ENCODE measurements at places on chromosomes 12 and 14.

DNA sequence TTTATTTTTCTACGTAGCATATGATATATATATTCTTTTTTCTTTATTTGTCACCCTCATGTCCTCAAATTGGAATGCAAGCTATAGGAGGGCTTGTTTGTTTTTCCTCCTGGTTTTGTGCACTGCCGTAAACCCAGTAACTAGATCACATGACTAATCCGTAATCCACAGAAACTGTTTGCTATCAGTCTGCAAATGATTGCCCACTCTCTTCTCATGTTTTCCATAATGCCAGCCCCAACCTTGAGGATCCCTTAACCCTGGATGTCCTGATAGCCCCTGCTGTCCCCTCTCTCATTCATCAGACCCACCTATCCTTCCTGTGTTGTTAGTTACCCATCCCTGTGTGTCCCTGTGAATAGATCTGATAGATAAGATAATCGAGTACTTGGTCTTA, 94.0 kb downstream of the TSPAN9 start:
- no peak for DNase-seq

GRCh38 chr12:167959-168600, 45.9 kb downstream of the SLC6A12 start:
- no peak for DNase-seq

DNA sequence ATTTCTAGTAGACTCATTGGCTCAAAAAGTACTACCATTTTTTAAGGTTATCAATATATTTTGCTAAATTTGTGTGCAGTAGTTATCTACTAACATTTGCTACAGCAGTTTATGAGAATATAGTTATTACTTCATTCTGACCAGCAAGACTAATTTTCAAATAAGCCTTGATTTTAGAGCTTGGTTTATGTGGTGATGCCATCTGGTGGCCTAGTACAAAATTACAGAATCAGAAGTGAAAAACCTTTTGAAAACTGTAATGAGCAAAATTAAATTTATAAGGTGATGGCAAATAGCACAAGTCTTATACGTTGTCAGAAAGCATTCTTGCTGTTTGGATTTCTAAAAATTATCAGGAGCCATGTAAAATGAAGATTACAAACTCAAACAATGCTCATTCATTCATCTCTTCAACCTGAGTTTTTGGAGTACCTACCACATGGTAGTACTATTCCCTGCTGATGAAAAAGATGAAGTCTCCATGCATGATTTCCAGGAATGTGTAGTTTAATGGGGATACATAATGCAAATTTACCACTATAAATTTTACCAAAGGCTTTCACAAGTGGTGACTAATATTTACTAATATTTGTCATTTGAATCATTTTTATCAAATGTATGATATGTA, 51.0 kb downstream of the MAGOHB start:
- DNase-seq: no peak

DNA sequence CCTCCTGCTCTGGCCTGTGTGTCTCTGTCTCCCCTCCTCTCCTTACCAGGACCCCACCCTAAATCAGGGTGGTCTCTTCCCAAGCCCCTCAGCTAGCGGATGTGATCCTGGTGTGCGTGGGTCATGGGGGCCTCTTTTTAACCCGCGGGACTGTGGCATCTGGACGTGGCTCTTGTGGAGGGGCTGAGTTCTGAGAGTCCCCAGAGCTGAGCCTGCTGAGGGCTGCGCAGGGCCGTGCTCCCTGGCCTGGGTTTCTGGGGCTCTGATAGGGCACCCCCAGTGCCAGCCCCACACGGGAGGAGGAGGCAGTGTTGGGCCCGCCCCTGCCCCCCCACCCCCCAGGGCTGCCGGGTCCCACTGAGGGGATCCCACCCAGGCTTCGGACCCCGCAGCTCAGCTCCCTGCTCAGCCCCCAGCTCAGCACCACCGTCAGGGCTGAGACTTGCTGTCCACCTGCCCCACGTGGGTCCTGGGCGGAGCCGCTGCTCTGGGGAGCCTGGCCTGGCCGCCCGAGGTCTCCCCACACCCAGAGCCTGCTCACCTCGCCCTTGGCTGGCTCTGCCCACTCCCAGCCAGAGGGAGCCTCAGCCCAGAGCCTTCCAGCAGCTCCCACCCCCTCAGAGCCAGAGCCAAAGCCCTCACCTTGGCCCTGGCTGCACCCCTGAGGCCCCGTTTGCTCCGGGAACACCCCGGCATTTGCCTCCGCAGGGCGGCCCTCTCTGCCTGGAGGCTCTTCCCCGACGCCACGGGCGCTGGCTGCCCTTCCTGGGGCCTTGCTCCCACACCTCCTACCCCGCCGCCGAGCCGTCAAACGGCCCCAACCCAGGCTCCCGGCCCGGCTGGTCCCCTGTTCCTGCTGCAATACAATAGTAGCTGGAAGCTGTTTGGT, 31.5 kb downstream of the NOC4L start:
- DNase-seq: no peak

DNA sequence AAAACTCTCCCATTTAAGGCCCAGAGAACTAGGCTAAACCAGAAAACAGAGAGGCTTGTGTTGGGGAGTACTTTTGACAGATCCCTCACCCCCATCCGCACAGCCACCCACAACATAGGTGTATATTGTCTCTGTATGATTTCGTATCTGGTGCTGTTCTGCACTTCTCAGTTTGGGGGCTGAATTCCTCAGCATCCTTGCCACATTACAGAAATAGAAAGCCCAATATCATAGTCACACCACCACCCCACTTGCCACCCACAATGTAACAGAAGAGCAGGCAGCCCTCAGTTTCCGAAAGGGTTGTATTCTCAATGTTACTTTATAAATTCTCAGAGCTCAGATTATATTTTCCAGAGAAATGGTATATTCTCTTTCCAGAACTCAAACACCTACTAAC, 950.9 kb downstream of the DIO2 start:
- no peak for DNase-seq

DNA sequence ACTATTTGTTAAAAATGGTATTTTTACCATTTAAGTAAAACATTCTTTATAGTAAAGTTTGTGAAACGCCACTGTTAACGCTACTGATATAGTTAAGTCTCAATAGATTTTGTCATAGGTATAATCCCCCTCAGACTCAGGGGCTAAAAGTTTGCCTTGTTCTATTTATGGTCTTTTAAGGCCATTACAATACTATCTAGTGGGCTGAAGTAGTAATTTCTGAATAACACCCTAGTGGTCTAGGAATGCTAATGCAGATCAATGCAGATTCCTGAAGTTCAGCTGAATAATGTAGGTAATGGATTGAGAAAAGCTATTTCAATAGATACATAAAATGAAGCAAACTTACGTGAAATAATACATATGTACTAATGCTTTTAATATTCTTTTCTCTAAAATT, 989.3 kb upstream of the NOVA1 start:
- DNase-seq: no peak

DNA sequence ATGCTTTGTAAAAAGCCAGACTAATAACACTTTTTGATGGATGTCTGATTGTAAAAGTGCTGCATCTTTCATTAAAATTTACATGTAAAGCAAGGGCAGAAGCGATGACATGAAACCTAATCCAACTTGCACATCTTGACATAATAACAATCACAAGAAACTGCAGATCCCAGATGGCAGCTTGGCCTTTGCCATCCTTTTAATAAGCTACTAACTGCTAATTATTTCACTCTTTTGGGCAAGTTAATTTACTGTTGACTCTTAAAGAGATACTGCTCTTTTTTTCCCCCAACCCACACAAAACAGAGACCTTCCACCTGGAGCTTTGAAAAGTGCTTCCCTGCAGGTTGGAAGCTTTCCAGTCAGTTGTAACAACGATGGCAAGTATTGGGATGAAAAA, 137.5 kb downstream of the NRXN3 start:
- DNase-seq: no peak

GRCh38 chr12:89889062-89889461, 180.4 kb upstream of the ATP2B1 start:
- DNase-seq: no peak

DNA sequence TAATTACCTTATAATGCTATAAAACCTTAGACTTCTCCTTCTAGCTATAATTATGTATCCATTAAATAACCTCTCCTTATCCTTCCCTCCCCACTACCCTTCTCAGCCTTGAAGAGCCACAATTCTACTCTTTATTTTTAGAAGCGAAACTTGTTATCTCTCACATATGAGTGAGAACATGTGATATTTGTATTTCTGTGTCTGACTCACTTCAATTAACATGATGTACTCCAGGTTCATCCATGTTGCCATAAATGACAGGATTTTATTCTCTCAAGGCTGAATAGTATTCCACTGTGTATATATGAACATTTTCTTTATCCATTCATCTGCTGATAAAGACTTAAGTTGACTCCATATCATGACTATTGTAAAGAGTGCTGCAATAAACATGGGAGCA, 485.6 kb downstream of the FLRT2 start:
- no peak for DNase-seq

DNA sequence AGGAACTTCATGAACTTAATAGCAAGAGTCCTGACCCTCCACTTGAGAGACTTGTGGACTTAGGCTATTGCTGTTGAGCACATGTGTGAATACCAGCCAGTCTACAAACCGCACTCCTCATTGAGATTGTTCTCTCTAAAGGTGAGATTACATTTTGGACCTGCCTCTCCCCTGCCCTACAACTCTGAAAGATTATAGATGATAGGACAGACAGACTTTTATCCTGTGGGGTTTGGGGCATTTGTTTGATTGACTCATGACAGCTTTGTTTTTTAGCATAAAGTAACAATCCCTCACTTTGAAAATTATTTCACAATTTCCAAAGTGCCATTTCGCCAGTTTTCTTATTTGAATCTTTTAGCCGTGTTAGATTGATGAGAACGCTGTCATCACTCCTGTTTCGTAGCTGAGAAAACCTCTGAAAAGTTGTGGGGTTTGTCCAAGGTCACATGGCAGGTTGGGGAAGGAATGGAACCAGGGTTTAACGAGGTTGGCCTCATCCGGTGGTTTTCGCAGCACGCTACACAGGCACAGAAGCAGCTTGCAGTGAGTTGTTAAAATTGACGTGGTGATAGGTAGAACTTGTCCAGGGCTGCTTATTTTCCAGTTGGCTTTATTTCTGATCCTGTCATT, 836 bp downstream of the EVL start:
- no peak for DNase-seq

DNA sequence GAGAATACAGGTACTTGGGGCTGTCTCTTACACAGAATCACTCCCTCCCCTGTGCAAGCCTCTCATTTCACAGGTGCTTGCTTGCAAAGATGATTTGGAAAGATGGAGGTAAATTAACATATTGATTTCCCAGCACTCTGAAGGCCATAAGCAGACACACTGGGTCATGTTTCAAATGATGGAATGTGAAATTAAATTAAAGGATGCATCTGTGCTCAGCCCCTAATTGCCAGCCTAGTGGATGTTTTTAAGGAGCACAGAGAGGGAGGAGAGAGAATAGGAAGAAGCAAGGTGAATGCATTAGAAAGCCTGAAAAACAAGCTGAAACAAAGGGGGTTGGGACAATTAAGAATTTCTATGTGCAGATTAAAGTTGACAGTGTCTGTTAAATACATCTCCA, 96.1 kb upstream of the GRIP1 start:
- DNase-seq: no peak

GRCh38 chr14:69291891-69292561, 32.1 kb downstream of the GALNT16 start:
- DNase-seq: no peak

- no peak for DNase-seq
Observed at GRCh38 chr12:130447655-130447965, 109.9 kb downstream of the PIWIL1 start.
